Esophagus muscularis mucosa (tissue), 4 donors: ENCODE measurements at places on chromosomes 7 and 10. TPM values are rescaled to one million over a fixed set of nuclear protein-coding genes. Genes with fewer than 3 reads are reported as not detected.
A peak's percentile ranks its signal among the peaks of the same experiment; 100 is the strongest.

- no peak for DNase-seq
These were observed 163.6 kb downstream of the SUGCT start for GRCh38 chr7:40298421-40298820.

GRCh38 chr10:118501171-118501570 is 94.3 kb downstream of the PRLHR start:
- peak; percentile 53 for DNase-seq

DNA sequence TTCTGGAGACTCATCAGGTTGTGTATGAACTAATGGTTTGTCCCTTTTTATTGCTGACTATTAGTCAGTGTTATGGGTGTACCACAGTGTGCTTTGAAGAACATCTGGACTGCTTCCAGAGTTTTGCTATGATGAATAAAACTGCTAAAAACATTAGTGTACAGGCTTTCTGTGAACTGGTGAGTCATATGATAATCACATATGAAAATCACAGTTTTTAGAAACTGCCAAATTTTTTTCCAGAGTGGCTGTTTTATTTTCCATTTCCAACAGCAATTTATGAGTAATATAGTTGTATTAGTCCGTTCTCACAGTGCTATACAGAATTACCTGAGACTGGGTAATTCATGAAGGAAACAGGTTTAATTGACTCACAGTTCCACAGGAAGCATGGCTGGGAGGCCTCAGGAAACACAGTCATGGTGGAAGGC is 281.2 kb upstream of the VSTM2A start:
- DNase-seq = no peak

GRCh38 chr10:120600871-120601649 is 144.0 kb downstream of the PLPP4 start:
- no peak for DNase-seq

DNA sequence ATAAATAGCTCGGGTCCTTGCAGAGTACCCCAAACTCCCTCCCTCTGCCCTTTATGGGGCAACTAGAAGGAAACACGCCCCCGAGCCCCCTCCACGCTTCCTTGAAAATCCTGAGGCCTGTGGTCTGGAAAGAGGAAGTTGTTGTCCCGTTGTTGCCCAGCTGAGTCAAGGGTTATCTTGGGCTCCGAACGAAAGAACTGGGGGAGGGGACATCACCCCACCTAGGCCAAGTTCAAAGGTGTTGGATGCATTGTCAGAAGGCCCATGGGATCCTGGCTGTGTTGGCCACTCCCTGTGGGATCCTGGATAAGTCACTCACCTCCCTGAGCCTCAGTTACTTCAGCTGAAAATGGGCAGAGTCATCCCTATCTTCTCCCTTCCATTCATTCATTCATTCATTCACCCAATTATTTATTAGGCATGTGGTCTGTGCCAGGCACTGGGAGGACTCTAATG is at the start of gene CCL24:
CCL24 (minus strand) TSS at position 26 of the 456 bp plus-strand sequence. CDS start 91 bp downstream, outside the sequence.
- DNase-seq = no peak

- DNase-seq = no peak
These were observed 108.6 kb downstream of the UBE2H start for GRCh38 chr7:129843978-129844840.

DNA sequence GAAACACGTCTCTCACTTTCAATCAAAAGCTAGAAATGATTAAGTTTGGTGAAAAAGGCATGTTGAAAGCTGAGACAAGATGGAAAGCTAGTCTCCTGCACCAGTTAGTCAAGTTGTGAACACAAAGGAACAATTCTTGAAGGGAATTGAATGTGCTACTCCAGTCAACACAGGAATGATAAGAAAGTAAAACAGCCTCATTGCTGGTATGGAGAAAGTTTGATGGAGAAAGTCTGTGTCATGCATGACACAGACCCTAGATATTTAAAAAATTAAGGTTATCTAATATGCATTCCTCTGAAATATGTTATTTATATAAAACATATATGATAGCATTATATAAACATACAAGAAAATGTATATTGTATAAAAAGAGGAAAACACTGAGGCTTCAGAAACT is 699.4 kb upstream of the FZD8 start:
- DNase-seq = no peak

Gene HABP2
- total RNA-seq = not detected

Gene MPP7
- 59.1 TPM for total RNA-seq

Gene GDF10
- 27.0 TPM for total RNA-seq
